ENCODE measurements at places on chromosomes 4 and X.

DNA sequence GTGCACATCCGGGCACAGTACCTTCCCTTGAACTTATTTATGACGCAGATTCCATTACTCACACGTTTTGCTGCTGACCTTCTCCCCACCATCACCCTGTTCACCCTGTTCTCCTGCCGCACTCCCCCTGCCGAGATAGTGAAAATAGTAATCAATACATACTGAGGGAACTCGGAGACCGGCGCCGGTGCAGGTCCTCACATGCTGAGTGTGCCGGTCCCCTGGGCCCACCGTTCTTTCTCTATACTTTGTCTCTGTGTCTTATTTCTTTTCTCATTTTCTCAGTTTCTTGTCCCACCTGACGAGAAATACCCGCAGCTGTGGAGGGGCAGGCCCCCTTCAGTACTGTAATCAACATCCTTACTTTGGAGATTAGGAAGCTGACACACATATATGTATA is 1337.1 kb upstream of the PABPC4L start:
- no peak for DNase-seq

DNA sequence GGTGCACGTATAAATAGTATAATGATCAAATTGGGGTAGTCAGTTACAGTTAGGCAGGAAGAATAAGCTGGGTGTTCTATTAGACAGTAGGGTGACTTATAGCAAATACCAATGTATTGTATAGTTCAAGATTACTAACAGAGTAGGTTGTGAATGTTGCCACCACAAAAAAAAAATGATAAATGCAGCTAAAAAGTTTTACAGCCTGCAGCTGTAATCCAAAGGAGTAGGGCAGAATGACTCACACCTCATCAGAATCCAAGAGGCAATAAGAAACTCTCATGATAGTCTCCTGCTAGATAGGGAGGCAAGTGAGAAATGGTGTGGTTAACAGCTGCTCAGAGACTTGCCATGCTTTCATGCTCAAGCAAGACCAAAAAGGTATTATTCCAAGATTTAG is 19.6 kb upstream of the TCEAL4 start:
- DNase-seq, result no peak

DNA sequence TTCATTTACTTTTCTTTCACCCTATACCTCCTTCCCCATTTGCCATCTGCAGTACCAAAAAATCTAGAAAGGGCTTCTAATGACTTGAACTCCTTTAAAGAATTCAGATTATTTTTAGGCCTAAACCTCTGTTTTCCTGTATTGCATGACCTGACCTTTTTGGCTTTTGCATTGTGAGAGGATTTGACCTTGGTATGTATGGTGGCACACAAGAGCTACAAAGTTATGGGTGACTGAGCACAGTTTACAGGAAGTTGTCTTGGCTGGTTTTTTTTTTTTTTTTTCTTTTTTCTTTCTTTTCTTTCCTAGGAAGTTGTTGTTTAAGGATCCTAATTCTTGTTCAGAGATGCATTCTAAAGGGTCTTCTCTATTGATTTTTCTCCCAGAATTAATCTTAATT is 32.0 kb upstream of the MTMR8 start:
- DNase-seq, result no peak

DNA sequence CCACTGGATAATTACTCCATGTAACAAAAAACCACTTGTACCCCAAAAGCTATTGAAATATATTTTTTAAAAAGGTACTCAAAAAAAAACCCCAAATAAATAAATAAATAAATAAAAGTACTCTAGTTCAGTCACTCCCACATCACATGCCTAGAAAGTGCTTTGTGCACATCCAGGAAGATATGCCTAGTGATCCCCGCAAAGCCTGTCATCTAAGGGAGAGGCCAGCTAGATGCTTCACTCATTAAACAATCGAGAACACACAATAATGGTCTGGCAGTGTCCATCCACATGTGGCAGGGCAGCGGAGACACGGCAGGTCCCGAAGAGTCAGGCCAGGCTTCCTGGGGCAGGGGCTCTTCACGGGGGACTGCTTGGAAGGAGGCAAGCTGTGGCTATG is 47.6 kb downstream of the RAB33B start:
- DNase-seq, result no peak

- DNase-seq, result no peak
Measured at GRCh38 chrX:48101443-48101842, 29.0 kb upstream of the SPACA5B start.

- DNase-seq, result no peak
Measured at GRCh38 chr4:29295280-29295679, 1424.9 kb upstream of the PCDH7 start.

- DNase-seq, result no peak
Measured at GRCh38 chr4:140937866-140938265, 181.7 kb upstream of the TBC1D9 start.
